Activated T-cell treated with anti-CD3 and anti-CD28 coated beads, Interleukin-2, amount 50 U/mL, for 72 hours (primary cell): ENCODE measurements at places on chromosomes 3 and 15.

GRCh38 chr3:177513815-177514610 is 316.7 kb upstream of the TBL1XR1 start:
- no peak for DNase-seq

DNA sequence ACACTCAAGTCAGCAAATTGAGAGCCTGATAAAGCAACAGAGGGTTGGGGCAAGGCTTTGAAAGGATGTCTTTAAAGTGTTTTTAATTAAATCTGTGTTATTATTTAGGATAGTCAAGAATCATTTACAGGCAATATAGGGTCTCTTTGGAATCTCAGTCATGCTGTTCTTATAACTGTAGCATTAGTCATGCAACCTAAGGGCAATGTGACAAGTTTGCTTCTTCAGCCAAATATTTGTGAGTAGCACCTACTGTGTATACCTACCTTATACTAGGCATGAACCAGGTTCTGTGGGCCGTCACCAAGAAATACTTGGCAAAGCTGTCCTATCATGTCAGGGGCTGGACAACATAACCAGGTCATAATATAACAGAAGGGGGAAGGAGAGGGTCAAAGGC is 184.6 kb upstream of the TRIM42 start:
- no peak for DNase-seq

DNA sequence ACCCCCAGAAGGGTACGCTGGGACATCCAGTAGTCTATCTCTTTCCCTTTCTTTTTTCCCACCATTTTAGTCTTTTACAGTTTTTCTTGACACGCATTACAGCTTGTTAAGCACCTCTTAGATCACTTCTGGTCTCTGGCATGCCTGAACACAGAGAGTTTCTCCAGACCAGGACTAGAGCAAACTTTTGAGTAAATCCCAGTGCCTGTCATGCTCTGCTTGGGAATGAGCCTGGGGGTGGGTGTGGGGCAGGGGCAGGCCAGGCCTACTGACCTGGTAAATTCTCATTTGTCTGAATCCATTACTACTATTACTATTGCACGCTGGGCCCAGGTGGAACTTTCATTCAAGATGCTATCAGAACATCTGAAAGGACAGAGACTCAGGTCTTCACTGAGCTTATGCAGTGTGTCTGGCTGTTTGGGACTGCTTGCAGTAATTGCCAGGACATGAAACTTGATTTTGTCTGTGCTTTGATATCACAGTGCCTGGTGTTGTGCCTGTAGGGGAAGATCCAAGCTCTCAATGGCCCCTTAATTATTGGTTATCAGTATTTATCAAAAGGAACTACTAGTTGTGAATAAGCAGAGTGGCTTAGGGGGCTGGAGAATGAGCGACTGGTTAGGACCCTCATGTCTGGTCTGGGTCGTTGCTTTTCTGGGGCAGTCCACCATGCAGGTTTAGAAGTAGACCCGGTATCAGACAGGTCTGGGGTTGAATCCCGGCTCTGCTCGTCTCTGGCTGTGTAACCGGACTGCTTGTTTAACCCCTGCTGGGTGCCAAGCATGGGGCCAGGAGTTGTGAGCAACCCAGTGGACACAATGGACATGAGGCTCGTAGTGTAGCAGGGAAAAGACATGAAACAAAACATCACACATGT is 196.1 kb upstream of the TLE3 start:
- no peak for DNase-seq

DNA sequence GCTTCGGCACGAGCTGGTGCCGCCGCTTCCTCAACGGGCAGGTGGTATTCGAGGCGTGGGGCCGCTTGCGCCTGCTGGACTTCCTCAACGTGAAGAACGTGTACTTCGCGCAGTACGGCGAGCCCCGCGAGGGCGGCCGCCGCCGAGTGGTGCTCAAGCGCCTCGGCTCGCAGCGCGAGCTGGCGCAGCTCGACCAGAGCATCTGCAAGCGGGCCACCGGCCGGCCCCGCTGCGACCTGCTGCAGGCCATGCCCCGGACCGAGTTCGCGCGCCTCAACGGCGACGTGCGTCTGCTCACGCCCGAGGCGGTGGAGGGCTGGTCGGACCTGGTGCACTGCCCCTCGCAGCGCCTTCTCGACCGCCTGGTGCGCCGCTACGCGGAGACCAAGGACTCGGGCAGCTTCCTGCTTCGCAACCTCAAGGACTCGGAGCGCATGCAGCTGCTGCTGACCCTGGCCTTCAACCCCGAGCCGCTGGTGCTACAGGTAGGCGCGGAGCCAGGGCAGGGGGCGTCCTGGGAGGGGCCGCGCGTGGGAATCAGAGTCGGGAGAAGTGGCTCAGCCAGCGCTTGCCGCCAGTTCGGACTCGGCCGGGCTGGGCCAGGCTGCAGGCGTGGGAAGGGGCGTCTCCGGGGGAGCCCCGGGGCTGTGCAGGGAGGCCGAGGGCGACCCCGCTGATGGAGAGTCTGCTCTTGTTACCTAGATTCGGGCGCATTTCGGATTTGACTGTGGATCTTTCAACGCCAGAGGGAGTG is 1.1 kb downstream of the DIPK2A start:
- peak; percentile 70 for DNase-seq

DNA sequence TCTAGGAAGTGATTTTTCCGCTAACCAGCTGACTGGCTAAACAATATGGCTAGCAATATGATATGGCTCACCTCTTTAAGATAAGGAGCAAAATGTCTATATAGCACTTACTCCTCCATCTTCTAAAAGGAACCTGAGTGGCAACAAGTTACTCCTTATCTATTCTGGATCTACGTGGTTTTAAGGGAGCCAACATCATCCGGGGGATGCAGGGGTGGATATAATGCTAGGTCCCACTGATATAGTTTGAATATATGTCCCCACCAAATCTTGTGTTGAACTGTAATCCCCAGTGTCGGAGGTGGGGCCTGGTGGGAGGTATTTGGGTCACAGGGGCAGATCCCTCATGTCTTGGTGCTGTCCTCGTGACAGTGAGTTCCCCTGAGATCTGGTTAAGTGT is 500.7 kb downstream of the FOXP1 start:
- no peak for DNase-seq

GRCh38 chr15:69414701-69415167 is 585 bp downstream of the KIF23 start:
- DNase-seq = peak; percentile 21

GRCh38 chr3:159813822-159814531 is 174.7 kb upstream of the IL12A start:
- DNase-seq = no peak

GRCh38 chr3:178257491-178257890 is 278.7 kb upstream of the KCNMB2 start:
- DNase-seq = no peak

GRCh38 chr3:8143186-8143585 is 358.4 kb upstream of the LMCD1 start:
- no peak for DNase-seq

- no peak for DNase-seq
Measured at GRCh38 chr3:193194371-193194770, 46.7 kb upstream of the PLAAT1 start.

GRCh38 chr3:173502983-173503568 is 105.5 kb downstream of the NLGN1 start:
- no peak for DNase-seq

- DNase-seq = no peak
Measured at GRCh38 chr3:141608438-141608837, 121.6 kb downstream of the RASA2 start.

DNA sequence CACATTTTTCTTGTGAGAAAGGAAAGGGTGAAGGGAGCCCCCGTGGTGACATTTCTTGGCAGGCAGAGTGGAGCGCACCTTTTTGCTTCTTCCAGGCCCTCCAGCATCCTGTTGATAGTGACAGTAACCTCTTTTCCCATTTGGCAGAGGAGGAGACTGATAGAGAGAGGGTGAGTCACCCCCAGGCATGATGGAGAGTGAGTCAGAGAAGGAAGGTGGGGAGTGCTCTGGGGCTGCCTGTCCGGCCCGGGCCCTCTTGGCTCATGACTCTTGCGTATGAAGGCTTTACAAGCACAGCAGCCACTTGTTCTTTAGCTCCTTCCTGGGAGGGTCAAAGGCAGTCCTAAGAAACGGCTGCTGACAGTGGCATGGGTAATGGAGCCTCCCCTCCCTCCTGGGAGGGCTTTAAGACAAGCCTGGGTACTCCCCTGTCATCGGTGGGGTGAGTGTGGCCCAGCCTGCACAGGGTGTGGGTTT is 16.0 kb downstream of the ANKRD63 start:
- DNase-seq = no peak

DNA sequence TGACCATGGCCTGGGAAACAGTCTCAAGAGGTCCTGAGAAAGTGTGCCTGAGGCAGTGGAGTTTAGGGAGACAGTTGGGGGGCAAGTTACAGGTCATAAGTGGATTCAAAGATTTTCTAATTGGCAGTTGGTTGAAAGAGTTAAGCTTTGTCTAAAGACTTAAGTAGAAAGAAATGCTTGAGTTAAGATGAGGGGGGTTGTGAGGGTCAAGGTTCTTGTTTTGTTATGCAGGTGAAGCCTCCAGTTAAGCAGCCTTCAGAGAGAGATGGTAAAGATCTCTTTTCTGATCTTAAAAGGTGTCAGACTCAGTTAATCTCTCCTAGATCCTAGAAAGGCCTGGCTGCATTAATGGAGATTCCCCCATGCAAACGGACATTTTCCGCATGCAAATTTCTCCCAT is 356.3 kb upstream of the C2CD4B start:
- DNase-seq = no peak

- DNase-seq = no peak
Measured at GRCh38 chr3:14256046-14256445, 77.4 kb downstream of the LSM3 start.

DNA sequence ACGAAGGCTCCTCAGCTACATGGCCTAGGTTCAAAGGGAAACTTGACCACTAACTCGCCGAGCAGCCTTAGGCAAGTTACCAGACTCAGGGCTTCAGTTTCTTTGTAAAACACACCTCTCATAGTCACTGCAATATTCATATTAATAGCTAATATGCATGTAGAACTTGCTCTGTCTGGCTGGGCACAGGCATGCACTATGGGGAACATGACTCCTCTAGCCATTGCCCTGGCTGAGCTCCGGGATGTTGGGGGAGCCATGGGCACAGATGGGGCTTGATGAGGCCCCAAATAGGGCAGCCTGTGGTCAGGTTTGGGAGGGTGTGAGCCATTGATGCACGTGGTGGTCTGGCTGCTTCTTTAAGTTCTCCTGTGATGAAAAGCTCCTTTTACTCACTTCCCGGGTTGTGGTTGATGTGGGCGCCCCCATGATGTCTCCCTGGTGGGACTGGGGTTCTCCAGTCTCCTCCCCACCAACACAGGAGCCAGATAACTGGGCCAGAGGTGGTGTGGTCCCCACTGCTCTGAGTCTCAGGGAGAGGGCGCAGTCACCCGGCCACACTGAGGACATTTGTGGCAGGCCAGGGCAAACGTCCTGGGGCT is 29.4 kb upstream of the DUSP7 start:
- peak; percentile 59 for DNase-seq

- no peak for DNase-seq
Measured at GRCh38 chr3:117691526-117691925, 981.9 kb downstream of the TUSC7 start.

DNA sequence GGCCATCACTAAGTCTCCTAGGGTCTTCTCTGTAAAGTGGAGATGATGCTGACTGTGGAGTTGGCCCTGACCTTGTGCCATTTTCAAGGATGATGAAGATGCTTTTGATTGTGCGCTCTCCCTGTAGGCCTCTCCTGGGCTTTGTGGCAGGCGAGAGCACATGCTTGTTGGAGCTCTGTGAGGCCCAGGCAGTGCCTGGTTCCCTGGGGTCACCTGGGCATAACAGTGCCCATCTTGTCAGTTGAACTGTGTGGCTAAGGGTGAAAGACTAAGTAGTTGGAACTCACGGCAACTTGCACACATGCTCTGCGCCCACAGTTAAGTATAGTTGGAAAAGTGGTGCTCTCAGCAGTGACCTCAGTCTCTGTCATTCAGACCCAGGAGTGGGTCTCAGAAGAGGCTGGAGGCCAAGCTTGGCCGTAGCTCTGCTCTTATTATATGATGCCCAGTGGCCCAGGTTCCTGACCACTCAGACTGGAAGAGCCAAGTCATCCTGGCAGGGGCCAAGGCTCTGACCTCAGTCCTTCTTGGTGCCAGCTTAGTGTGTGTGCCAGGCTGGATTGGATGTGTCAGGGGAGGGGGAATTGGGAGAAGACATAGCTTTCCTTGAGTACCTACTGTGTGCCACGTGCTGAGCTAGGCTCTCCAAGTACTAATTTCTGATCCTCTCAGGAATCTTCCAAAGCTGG is 154.6 kb downstream of the EEFSEC start:
- DNase-seq = no peak

DNA sequence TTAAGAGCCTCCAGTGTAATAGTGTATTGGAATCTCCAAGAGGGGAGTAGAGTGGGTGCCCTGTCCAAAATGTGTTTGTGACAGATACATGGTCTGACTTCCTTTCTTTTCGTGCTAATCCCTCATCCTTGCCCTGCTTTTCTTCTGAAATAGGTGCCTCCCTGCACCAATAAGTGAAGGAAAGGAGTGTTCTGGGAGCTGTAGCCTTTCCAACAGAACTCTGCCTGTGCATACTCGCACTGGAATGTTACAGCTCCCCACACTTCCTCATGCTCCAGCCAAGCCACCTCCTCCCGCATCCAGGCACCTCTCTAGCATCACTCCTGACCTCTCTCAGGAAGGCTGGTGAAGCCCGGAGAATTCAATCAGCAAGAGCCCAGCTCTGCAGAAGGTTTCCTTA is 478.0 kb downstream of the GABRG3 start:
- no peak for DNase-seq

- DNase-seq = no peak
Measured at GRCh38 chr3:117499189-117499870, 789.8 kb downstream of the TUSC7 start.

DNA sequence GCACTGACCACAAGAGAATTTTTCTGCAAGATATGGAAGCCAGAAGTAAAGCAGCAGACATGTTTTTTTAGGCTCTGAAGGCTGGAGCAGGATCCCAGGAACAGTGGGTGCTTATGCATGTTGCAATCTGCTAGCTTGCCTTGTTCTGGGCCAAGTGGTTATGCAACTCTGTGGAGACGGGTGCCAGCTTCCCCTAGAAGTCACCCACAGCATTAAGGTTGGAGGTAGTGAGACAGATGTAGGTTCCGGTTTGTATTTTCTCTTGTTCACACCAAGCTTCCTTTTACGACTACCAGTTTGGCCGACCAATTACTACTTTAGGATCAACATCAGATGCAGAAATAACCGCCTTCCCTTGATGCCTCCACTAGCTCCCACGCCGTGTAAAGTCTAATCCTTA is 11.1 kb downstream of the DPH3 start:
- no peak for DNase-seq

DNA sequence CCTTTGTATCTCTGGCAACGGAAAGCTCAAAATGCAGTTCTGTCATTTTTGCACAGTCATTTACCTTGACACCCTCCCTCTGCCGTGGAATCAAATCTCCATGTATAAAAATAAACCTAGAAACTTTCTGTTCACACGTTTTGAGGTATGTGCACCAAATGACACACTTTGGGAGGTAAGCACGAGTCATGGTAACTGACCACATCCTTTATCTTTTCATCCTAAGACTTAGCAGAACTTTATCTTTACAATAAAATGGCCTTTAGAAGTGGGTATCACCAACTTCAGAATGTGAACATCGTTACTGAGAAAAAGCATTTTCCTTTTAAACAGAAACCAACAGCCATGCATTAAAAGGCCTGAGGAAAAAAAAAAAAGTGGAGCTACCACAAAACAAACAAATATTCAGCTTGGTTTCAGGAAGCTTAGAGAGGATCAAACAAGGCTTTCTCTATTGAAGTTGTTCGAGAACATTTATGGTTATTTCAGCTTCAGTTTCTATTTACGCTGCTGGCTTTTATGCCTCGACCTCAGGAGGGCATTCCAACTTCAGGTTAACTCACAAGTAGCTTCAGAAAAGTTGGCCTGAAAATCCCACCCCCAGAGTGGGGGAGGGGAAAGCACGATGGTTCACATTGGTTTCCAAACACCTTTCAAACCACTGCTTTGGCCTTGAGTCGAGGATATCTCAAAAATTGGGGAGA is 171.1 kb upstream of the ICE2 start:
- DNase-seq = peak; percentile 48
